Left lung (tissue), 14 donors: ENCODE measurements at places on chromosomes 12 and 14.

GRCh38 chr12:64412459-64412858 is 8.3 kb downstream of the XPOT start:
- no peak for DNase-seq

DNA sequence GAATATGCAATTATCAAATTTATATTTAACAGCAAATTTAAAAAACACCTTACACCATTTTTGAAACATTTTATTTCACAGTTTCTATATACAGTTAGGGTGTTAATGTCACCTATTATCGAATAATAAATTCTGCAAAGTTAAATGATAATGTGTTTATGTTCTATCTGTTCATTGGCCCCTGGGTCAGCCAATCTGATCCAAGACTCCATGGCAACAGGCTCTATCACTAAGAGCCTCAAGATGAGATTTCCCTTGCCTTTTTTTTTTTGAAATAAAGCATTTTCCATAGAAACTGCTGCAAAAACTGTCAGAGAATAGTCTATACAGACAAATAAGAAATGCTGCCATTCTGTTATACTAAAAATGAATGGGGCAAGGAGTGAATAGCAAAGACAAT is 83.2 kb upstream of the STAC3 start:
- no peak for DNase-seq

GRCh38 chr12:106084014-106084671 is 54.6 kb downstream of the NUAK1 start:
- no peak for DNase-seq

GRCh38 chr14:39939023-39939422 is 506.8 kb upstream of the FBXO33 start:
- DNase-seq = no peak

- no peak for DNase-seq
These were observed 14.4 kb upstream of the AACS start for GRCh38 chr12:125050868-125051267.

GRCh38 chr14:64801800-64802199 is 77.9 kb downstream of the SPTB start:
- DNase-seq = no peak

DNA sequence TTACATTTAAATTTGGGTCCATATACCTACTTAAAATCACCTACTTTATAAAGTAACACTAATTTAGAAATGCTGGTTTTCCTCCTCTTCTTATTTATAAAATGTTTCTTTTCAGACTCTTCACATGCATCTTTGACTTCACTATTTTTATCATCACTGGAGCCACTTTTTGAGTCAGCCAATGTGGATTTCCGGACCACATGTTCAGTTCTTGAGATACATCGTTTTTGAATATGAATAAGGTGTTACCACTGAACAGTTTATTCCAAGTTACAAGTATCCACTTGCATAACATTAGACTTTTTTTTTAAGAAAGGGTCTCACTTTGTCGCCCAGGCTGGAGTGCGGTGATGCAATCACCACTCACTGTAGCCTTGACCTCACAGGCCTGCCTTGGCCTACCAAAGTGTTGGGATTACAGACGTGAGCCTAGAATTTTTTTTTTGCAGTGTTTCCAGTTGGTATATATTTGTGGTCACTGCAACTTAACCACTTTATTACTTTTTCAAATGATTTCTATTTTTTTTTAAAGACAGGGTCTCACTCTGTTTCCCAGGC is 5.7 kb downstream of the FNTB start:
- DNase-seq = no peak

DNA sequence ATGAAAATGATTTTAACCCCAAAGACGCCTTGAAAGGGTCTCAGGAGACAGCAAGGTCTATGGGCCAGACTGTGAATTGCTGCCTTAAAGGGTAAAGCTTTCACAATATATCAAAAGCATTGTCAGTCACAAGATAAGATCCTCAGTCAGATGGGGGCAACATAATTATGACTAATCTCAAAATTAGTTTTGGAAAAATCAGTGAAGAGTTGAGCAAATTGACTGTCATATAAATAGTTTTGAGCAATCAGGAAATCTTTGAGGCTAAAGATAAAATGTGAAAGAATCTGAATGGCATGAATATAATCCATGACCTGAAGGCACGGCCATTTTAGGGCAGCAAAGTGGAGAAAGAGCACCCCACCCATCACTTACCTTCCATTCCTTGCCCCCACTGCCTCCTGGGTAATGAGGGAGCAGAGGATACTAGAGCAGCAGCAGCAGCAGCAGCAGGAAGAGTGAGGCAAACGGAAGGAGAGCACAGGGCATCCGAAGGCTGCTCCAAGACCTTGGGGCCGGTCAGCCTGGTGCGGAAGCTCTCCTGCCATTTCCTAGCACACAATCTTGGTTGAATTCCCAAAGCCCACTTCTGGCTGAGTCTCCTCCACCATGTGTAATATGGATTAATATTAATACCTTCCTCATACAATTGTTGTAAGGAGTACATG is 7.0 kb downstream of the STON2 start:
- no peak for DNase-seq
